ENCODE measurements at places on chromosomes 1 and 21.

DNA sequence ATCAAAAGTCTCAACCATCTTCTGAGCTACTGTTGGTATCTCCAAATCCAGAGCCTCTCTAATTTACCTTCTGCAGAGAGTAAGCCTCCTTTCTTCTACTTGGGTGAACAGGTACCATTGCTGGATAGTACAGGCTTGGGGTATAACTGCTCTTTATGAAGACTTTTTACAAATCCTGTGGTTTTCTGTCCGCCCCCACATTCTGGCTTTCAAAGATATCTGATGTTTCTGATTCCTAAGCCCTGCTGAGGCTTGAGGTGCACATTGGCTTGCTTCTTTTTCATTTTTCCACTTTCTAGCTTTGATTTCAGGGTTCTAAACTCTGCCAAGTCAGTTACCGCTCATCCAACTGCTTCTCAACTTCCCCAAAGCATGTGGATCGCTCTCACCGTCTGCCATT, 37.1 kb downstream of the TENT5C start:
- DNase-seq: no peak

DNA sequence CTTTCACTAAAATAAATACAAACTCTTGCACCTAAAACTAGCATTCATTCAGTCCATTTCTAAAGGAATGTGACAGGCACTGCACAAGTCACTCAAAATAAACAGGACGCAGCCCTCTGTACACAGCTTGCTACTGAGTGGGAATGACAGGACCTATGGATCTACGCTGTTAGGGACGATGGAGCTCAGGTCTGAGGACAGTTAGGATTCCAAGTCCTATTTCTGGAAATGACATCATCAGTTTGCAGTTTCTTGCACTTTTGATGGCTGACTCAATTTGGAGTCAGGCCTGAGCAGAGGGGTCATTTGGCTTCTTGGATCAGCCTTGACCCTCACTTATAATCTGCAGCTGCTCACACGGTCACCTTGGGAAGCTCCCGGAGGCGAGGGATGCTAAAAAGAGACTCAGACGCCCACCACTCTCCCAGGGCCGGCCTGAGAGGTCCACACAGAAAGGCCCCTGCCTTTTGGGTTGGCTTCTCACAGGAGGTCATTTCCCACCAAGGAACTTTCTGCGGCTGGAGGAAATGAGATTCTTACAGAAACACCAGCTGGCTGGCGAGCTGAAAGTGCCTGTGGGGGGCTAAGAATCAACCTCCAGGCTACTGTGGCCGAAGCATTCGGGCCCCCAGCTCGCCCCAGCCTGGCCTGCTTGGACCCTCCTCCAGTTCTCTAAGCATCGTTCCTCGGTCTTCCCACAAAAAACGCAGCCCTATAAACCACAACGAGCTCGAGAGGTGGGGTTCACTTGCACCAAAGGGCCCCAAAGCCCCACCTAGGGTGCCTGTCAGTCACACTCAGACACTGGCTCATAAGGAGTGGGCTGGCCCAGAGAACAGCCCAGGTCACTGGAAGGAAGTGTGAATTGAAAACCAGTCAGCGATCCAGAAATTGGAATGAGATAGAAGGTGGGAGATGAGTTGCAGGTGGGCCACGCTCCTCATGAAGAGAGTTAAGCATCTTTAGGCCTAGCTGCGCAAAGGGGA, 8.9 kb upstream of the PDE9A start:
- no peak for DNase-seq

DNA sequence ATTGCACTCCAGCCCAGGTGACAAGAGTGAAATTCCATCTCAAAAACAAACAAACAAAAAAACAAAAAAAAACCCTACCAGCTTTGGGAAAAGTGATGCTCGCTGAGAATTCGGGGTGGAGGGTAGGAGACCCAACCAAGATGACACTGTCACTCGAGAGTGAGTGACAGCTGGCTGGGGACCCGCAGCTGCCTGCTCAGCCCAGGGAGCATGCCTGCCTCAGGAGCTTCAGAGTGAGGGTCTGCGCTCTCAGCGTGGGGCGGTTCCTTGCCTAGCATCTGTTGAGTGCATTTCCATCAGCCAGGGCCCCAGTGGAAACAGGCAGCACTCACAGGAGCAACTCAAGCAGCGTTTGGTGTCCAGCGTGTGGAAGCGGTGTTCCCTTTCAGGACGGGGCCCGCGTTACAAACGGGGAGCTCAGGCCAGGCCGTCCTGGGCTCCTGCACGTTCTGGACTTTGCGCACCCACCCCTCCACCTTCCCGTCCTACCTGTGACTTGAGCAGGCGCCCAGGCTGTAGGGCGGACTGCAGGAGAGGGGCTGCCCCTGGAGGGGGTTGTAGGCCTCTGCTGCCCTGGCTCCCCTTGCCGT, 5.9 kb downstream of the CSTB start:
- DNase-seq: no peak

DNA sequence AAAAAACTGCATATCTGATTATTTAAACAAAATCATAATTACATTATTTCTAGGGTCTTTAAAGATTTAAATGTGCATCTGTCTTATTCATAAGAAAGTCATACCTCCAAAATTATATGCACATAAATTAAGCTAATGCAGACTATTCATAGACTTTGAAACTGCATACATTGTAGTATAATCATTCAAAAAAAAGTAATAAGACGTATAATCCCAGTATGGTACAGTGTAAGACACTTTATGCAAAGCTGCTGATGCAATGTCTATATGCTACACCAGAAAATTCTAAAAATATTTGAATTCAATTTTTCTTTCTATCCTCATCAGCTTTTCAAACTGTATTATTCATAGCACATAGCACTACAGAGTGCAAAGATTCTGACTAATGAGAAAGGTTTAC, 22.0 kb downstream of the BRINP3 start:
- DNase-seq: no peak

DNA sequence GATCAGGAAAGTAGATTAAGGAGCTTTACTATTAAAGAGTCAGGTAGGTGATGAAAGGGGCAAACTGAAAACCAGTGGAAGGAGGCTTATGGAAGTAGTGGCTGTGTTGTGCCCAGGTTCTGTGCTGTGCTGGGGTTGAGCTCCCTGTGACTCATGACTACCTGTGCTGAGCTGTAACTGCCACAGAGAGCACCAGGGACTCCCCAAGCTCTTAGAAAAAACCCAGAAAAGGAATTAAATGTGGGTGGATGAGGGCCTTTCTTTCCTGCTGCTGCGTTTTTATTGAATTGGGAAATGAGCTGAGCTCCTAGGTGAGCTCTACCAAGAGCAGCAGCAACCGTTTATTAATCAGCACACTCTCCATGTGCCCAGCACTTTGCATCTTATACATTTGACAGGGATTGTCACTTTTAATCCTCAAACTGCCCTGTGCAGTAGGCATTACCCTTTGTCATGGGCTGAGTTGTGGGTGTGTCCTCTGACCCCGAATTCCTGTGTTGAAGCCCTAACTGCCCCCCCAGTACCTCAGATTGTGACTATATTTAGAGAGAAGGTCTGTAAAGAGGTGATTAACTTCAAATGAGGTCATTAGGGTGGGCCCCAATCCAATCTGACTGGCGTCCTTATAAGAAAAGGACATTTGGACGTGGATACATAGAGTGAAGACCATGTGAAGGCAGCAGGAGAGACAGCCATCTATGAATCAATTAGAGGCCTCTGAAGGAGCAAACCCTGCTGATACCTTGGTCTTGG, 65.4 kb downstream of the AK4 start:
- no peak for DNase-seq

DNA sequence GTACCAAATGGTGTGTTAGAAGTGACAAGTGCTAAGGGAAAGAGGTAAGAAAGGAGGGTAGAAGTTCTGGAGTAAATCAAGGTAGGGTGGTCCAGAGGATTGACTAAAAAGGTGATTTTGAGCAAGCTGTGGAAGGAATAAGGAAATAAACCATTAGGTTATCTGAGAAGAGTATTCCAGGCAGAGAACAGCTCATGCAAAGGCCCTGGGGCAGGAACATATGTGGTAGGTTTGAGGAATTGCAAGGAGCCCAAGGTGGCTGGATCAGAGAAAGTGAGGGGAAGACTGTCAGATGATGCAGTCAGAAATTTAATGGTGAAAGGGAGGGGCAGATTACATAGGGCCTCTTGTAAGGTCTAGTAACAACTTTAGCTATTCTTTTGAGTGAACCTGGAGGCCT, 302.6 kb downstream of the PBX1 start:
- no peak for DNase-seq

DNA sequence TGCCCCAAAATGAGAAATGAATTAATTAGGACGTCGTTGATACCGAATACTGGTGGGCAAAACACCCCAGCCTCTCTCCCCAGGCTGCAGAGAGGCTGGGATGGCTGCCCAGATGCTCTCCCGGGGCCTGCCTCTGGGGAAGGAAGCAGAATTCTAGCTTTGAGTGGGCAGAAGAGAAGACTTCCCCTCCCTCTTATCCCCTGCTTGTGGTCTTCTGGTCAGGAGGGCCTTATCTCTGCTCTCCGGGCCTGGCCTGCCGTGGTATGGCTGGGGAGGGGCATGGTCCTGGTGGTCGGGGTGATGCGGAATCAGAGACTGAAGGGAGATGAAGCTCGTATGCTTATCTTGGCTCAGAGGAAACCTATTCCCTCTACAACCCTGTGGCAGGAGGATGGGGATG, 9.8 kb upstream of the CSF3R start:
- no peak for DNase-seq

DNA sequence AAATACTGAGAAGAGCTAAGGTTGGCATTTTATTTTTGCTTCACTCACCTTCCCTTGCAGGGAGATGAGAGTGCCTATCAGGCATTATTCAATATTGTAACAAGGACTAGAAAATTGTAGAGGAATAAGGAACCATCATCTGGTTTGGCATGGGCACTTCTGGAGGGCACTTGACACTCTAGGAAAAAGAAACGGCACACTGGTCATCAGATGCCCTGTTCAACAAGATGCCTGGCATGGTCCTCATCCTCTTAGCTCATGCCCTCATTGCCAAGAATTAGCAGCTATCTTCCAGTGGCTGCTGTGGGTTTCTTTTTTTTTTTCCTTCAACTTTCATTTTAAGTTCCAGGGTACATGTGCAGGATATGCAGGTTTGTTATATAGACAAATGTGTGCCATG, 95.1 kb upstream of the ESRRG start:
- DNase-seq: no peak

DNA sequence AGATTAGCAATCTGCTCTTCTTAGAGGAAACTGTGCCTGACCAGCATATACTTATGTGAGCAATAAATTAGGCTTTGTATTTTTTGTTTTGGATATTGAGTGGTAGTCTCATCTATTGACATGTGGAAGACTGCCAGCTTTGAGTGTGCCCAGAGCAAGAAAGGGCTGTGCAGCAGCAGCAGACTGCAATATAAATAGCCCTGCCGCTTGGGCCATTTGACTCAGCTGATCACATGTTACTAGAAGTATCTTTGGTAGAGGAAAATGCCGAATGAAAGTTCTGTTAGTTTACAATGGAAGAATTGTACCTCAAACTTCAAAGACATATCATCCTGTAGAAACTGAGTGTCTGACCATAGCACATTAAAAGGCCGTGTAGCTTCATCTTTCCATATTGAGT, 9.1 kb upstream of the PSMB2 start:
- DNase-seq: no peak

DNA sequence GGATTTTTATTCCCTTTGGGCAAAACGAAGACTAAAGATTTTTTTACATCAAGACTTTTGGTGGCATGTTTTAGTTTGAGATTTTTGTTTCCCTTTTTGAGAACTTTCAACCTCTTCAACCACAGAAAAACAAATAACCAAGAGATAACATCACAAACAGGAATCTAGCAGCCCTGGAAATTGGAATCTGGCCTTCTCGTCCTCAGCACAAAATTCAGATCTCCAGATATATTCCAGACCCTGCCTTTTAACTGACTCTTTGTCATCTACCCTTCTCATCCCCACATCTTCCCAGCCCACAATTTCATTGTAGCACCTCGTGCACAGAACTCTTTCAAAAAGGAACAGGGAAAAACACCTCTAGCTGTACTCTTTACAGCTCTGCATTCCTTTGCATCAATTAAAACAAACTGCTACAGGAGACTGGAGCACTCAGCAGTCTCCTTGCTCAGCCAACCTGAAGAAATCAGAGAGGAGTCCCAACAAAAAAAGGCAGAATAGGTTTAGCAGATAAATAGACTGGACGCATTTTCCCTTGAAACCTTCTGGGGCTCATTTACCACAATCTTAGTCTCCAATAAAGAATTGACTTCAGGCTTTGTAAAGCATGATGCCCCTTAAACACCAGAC, 251.0 kb downstream of the TTLL7 start:
- DNase-seq: no peak

DNA sequence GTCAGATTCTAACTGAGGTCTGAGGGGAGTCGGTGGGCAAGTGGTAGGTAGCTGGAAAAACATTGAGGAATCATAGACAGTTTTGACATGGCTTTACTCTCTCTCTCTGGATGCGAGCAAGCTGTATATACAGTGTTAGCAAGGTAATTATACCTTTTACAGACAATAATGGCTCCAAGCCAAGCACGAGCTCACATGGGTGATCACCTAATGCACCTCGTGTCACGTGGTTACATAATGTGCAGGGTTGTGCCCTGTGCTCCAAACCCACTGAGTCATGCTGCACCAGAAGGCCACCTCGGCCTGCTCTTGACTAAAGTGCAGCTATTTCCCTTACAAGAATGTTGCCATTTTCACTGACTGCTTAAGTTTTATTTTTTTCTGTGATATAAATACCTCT, 7.6 kb upstream of the CLCA2 start:
- DNase-seq: no peak

DNA sequence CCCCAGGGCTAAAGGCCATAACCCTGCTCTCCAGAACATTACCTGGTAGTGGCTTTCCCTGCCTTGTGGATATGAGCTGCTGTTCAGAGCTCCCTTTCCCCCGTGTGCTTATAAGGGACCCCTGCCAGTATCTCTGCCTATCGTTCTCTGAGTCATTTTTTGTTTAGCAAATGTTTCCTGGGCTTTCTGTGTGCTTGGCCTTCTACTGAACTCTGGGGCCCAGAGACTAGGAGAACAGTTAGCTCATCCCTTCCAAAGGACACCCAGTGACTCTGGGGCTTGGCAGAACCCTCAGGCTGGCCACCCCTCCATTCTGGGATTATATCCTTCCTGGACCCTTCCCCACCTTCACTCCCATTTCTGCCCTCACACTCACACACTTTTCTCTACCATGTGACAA, 80.8 kb upstream of the POU3F1 start:
- DNase-seq: no peak

- no peak for DNase-seq
Measured at GRCh38 chr1:87061742-87062156, 147.3 kb downstream of the HS2ST1 start.

DNA sequence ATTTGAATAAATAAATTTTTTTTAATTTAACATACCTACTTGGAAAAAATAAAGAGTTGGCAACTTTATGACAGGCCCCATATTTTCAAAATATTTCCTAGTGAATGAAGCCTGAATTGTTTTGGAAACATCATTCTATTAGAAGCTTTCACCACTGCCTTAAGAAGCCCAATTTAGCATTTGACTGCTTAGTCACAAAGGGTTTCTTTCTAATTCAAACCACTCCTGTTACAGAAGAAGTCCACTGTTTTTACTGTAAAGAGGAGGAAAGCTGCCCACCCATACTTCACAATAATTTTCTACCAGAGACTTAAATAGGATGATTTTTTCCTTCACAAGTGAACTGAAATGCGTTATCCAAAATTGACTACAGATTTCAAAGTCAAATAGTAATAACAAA, 534.6 kb upstream of the PTBP2 start:
- no peak for DNase-seq

Data from left ventricle myocardium inferior (tissue), 1 donor.